Activated naive CD4-positive, alpha-beta T cell treated with anti-CD3 and anti-CD28 coated beads, Interleukin-2, amount 50 U/mL, for 16 hours (primary cell): ENCODE measurements at places on chromosomes 4 and X.

DNA sequence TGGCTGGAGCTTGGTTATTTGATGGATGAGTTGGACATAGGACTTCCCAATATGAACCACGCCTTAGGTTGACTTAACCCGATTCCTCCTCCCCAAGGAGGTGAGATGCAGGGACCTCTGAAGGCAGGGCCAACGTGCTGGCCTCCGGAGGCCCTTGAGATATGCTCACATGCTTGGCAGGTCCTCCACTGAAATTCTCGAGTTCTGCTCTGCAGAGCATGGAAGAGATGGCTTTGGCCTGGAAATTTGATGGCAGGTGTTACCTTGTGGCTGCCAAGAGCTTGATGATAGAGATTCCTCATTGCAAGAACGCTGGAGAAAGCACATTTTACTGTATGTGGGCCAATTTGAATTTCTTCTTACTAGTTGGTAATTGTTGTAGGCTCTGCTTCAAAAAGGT, 117.4 kb upstream of the LIMCH1 start:
- DNase-seq = no peak

GRCh38 chr4:155072417-155072816, 136.0 kb upstream of the NPY2R start:
- DNase-seq = no peak

DNA sequence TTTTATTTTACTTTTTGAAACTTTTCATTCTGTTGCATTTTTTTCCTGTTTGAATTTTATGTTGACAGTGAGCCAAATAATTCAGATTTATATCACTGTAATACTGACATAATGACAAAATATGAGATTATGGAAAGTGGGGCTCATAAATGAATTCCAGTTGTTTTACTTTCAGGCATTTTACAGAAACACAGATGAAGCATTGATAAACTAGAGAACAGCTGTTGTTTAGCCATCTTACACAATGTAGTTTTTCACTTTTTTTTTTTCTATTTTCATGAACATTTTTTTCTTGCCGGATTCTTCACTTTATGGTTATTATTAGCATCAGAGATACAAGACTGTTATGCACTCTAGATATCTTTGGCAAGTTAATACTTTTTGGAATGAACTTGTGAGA, 91.7 kb upstream of the PAQR3 start:
- DNase-seq = no peak

GRCh38 chrX:39242187-39242586, 440.9 kb downstream of the MID1IP1 start:
- DNase-seq = no peak

- no peak for DNase-seq
Observed at GRCh38 chrX:109902665-109903064, 100.2 kb upstream of the TMEM164 start.

DNA sequence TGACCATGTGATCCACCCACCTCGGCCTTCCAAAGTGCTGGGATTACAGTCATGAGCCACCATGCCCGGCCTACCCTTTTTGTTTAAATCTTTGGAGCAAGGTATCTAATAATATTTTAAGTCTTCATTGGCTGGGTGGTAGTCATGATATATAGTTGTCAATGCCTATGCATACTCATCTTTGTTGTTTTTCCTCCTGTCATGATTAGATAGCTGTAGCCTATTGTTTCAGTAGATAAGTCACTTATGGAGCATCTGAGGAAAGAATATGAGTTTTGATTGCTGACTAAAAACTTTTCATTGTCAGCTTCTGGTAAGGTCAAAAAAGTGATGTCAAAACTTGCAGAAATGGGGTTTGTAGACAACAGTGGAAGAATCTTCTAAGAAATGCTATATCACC, 119.8 kb downstream of the KDM6A start:
- DNase-seq = no peak

DNA sequence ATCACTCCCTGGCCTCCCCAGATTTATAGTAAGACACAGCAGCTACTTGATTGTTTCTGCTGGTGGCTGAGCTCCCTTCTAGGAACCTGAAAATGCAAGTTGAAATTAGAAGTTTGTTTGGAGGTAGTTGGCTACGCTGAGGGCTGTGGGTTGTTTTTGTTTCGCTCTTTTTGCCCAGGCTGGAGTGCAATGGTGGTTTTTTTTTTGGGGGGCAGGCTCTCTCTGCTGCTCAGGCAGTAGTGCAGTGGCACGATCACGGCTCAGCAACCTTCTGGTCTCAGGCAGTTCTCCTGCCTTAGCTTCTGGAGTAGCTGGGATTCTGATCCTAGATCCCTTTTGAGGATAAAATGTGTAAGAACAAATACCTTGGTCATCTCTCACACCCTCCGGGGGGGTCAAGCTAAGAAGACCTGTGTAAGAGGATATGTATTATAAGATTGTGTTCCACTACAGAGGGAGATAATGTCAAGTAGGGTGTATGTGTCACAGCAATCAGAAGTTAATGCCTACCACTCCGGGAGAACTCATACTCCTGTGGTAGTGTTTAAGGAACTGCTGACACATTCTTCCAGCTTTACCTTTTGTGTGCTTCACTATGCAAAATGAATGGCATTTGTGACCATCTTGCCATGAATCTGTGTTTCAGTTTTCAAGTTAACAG, 9.7 kb downstream of the JADE1 start:
- DNase-seq = no peak

DNA sequence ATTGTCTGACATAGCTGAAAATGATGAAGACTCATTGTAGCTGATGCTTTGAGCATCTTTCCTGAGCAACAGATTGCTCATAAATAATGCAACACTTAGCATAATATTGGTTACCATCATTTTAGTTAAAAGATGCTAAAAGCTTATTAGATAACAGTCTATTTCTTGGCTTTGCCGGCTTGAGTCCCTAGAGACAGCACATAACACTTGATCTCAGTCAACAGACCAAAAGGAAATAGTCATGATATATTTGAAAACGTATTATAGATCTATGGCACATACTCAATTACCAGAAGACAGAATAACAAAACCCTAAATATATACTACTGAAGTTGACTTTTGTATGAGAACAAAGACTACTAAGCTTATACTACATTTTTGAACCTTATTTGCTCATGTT, 846.7 kb upstream of the EPHA5 start:
- no peak for DNase-seq

GRCh38 chr4:628821-629635, 3.7 kb downstream of the PDE6B start:
- DNase-seq = no peak

DNA sequence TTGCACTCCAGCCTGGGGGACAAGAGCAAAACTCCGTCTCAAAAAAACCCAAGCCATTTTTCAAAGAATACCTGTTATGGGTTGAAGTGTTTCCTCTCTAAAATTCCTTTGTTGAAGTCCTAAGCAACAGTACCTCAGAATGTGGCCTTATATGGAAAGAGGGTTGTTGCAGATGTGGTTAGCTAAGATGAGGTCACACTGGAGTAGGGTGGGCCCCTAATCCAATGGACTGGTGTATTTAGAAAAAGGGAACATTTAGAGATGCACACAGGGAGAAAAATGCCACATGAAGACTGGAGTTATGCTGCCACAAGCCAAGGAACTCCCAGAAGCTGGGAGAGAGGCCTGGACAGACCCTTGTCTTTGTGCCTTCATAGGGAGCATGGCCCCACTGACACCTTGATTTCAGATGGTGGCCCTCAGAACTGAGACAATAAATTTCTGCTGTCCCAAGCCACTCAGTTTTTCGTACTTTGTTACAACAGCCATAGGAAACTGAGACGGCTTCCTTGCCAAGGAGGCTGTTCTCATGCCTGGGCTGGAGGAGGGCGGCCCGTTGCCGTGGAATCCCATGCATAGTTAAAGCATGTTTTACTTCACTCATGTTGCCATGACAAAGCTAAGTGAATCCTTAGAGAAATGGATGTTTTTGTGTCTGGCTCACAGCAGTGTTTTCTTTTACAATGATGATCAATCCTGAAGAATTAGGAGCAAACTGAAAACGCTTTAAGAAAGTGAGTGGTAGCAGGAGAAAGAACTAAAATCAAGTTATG, 16.5 kb downstream of the TRAPPC2 start:
- DNase-seq = no peak

- no peak for DNase-seq
Observed at GRCh38 chrX:29477878-29478277, 737.5 kb upstream of the MAGEB2 start.

DNA sequence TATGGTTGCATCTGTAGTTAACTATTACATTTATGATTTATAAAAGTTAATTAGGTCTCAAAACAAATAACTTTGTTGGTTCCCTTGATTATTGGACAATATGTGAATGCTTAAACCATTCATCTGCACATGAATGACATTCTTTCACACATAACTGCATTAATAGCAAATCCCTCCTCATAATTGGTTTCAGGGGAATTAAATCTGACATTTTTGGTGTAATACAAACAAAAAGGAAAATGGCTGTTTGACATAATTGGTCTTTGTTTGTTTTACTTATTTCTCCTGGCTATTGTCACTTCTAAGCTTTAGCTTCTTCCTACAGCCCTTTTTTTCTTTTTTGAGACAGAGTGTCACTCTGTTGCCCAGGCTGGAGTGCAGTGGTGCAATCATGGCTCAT, 71.9 kb downstream of the TBC1D9 start:
- DNase-seq = no peak

DNA sequence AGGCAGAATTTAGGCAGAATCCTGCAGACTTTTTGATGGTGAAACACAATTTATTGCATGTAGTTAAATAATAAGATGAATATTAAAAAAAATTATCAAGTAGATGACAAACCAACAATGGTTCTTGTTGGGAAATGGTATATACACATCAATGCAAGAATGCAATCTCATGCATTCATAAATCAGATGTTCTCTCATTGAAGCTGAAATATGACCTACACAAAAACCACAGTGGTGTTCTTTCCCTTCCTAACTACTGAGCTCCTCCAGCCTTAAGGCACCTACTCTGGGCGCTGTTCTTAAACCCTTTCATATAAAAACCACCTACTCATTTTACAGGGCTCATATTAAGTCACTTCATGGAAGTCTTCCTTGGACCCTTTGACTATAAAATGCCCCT, 64.1 kb downstream of the ANTXR2 start:
- no peak for DNase-seq

GRCh38 chrX:85203461-85203970, 40.1 kb downstream of the SATL1 start:
- no peak for DNase-seq
